H7 (cell line): ENCODE measurements at places on chromosomes 7 and 10. TPM values are rescaled to one million over a fixed set of nuclear protein-coding genes. Genes with fewer than 3 reads are reported as not detected.

DNA sequence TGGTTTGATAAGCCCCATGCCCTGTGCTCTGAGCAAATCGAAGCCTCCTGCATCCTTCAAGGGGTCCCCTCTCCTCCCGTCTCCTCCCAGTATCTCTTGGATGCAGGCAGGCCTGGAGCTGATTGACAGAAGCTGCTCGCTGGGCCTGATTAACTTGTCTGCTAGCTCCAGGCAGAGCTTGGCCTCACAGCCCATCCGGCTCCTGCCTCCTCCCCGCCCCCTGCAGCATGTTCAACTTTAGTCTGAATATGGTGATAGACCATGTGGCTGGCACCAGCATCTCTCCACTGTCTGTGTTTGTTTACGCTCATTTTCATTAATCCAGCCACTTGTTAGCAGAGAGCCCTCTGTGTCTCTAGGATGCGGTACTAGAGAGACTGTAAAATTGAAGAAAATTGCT lies 432.2 kb downstream of the DPP6 start:
- peak; percentile 58 for DNase-seq

GRCh38 chr10:47325303-47326291 lies 3.3 kb downstream of the GDF2 start:
- DNase-seq, result no peak

- no peak for DNase-seq
Observed at GRCh38 chr10:3193751-3194150, 21.2 kb upstream of the PITRM1 start.

- no peak for DNase-seq
Observed at GRCh38 chr7:101826081-101826835, 8.8 kb downstream of the CUX1 start.

GRCh38 chr10:51319173-51319435 lies 244.8 kb downstream of the PRKG1 start:
- DNase-seq, result no peak

- no peak for DNase-seq
Observed at GRCh38 chr10:103936022-103936421, 18.0 kb upstream of the STN1 start.

Gene COX19
- total RNA-seq, result 8.4 and 12.9 TPM in 2 replicates

Gene FGFR2
- total RNA-seq, result 47.1 and 71.1 TPM in 2 replicates

Gene FGL2
- total RNA-seq, result not detected in 2 replicates
